ENCODE measurements at places on chromosomes 16 and 17.

- DNase-seq = no peak
These were observed 203.0 kb upstream of the TNRC6C start for GRCh38 chr17:77755410-77755963.

DNA sequence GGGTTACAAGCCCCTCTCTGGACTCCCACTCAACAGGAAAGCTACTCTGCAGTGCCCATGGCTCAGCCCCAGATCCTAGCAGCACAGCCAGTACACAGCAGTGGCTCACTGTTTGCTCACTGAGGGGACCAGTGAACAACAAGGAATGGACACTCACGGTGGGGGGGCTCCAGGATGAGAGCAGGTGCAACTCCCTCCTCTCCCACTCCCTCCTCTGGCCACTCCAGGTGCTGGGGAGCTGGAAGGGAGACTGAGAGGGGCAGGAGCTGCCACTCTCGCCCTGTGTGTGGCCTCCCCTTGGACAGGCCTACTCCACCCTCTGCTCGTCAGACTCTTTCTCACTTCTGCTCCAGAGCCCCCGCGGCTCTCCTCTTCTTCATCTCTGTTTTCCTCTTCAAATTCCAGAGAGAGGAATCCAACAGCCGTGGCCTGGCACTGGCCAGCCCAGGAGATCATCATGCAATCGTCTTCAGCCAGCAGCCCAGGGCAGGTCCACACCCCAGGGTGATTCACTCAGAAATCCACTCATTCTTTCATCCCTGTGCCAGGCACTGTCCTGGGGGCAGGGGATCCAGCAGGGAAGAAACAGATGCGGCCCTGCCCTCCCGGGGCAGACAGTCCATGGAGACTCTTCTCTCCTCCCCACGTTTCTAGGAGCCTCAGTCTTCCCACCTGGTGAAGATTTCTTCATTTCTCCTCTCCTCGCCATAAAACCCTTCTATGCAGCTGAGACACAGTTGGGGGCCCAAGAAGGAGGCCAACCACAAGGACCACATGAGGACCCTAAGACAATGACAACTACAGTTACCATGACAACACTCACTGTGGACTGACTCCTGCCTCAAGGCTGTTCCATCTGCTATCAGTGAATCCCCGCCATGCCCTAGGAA is 30.7 kb downstream of the CFAP20 start:
- no peak for DNase-seq

DNA sequence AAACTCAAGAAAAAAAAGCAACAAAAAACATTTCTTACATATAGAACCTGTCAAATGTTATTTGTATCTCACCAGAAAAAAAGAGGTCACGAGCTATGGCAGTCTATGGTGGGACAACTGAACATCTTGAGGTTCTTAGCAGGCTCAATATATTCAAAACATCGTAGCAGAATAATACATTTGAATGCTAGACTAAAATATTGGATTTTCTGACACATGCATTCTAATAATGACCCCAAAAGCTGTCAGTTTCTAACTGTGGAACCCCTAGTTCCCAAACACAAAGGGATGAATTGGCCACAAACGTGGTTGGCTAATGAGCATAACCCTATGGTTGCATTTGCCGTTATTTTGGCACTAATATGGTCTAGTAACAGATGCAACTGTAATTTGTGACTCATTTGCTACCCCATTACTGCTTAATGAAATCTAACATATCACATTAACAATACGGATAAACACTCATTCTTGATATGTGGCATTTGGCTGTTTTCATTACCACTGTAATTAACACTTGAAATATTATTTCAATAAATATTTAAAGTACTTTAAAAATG is 81.2 kb downstream of the TOX3 start:
- DNase-seq = no peak

- no peak for DNase-seq
These were observed 58.1 kb upstream of the TMC5 start for GRCh38 chr16:19359556-19359955.

DNA sequence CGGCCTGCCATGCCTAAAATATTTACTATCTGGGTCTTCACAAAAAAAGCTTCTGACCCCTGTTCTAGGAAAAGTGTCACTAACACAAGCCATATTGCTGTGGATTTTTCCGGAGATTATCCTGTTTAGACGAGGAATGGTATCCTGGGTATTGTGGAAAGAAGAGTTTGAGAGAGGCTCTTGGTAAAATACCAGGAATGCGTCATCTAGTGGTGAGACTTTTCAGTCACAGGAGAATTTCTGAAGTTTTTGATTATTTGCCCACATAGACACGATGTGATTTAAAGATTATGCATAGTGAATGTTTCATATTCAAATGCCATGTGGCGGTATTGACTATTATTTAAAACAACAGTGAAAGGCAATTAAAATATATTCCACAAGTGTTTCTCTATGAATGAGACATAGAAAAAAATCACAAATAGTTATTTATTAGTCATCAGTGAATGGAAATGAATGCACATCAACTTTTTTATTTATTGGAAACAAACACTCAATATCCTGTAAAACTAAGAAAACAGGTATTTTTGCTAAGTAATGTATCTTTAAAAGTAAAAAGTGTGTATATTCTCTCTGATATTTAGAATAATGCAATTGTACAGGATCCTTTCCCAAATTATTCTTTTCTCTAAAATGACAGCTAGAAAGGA is 7.8 kb downstream of the KRT28 start:
- no peak for DNase-seq

DNA sequence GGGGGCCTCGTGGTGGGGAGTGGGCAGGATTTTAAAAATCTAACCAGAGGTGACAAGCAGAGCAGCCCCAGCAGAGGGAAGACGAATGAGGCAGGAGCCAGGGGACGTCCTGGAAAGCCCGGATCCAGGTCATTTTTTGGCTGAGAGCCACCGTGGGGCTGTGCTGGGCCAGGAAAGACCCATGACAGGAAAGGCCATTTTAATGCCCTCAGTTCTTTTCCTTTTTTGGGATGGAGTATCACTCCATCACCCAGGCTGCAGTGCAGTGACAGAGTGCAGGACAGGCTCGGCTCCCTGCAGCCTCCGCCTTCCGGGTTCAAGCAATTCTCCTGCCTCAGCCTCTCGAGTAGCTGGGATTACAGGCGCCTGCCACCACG is 30.5 kb upstream of the JPH3 start:
- no peak for DNase-seq

DNA sequence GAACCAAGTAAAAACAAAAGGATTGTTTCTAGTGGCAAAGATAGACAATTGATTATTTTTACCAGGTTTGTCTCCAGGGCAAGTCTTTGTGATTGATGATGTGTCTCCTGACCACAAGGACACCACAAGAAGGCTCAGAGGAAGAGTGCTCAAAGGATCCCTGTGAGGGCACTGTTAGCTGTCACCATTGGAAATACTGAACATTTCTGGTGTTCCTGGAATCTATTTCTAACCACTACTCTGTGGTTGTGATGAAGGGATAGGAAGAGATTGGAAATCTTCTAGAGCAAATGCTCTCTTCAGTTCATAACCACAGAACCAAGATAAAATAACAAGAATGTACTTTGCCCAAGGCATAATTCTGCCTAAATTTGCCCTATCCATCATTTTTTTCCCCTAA is 15.3 kb downstream of the RNF43 start:
- no peak for DNase-seq

- DNase-seq = no peak
These were observed 17.1 kb downstream of the TSPOAP1 start for GRCh38 chr17:58311429-58311894.

DNA sequence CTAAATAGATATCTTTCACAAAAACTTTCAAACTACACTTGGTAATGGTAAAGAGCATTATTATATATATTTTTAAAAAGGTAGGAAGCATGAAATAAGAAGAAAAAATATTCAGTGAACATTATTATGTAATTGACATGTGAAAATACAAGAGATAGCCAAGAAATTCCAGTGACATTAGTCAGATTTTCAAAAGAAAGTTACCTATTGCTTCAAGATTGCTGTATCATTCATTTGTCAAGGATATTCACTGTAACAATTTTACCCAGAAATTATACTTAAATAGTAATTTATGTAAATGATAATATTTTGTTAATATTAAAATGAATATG is 350.2 kb downstream of the KIF2B start:
- DNase-seq = no peak

- no peak for DNase-seq
These were observed 142.3 kb upstream of the ZFHX3 start for GRCh38 chr16:73190256-73190655.

DNA sequence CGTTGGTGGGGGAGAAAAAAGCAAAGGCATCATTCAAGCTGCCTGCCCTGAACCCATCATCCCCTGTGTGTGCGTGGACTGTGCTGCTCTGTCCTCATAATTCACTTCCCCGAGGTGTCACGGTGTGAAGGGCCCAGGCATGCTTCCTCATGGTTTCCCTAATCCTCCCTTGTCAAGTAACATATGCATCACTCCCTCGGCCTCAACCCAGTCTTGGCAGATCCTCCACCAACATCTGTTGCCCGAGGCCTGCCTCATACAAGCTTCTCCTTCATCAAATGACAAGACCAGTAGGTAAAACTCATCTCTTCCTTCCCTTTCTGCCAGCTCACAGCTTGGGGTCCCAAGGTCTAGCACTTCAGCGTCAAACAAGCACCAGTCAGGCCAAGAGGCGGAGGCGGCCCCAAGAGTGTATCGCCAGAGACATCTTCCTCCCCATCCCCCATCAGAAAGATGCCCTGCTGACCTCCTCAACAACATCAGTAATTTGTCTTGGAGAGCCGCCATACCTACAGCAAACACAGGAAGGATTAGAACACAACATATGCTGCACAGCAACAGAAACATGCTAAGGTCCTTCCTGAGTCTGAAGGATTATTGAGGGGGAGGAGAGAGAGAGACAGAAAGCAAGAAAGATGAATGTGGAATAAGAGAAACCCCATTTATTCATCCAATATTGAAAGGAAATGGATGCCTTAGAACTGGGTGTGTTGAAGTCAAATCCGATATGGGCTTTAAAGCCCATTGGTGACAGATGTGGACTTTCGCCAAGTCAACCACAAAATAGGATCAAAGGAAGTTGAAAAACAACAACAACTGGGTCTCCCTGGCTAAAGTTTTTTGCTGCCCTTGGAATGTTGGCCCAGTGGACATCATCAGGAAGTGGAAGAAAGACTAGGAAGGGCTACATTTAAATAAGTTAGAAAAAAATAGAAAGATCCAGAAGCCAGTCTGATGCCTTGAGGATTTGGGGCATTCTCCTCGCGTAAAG is 38.4 kb downstream of the SOX9 start:
- no peak for DNase-seq

DNA sequence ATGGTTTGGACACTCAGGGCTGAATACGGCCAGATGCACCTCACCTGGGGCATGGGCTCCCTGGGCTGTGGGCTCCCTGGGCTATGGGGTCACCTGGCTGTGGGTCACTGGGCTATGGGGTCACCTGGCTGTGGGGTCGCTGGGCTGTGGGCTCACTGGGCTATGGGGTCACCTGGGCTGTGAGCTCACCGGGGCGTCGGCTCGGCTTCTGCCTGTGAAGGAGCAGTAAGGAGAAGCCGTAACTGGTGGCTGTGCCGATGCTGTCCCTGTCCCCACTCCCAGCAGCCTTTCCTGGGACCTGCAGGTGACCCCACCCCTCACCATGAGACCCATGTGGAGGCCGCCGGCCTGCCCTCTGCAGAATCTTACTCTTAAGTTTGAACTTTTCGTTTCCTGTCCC is 1.9 kb upstream of the PERCC1 start:
- DNase-seq = no peak

GRCh38 chr16:79247386-79247785 is 353.2 kb downstream of the MAF start:
- no peak for DNase-seq

DNA sequence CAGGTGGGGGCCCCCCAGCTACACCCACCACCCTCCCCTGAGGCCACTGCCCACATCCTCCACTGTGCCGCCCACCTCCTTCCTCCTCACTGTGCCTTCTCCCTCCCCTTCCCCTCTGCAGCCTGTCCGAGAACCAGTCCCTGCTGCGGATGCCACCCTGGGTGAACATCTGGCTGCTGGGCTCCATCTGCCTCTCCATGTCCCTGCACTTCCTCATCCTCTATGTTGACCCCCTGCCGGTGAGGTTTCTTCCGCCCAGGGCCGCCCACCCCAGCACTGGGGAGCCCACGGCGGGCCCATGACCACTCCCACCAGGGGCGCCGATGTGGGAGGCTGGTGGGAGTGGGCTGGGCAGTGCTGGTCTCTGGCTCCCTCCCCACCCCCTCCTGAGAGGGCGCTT is 22.1 kb downstream of the RABEP2 start:
- no peak for DNase-seq

GRCh38 chr16:83969771-83970429 is 1.9 kb downstream of the NECAB2 start:
- DNase-seq = no peak

DNA sequence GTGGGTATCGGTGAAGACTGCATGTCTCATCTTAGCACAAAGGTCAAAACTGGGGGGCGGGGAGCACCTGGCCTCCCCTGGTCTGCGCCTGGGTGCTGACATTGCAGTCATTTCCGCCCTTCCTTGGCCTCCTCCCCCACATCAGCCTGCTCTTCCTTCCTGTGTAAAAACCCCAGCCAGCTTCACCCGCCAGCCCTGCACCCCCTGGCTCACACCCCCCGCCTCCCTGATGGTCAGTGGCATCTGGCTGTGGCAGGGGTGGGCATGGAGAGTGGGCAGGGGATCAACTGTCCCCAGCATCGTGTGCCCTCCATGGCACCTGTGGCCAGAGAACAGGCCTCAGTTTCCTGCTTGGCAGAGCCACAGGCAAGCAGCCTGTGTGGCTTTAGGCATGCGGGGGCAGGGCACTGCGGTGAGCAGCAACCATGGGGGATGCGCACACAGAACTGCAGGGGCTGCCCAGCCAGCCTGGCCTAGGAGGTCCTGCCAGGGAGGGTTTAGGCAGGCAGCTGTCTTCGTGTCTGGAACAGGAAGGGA is 26.5 kb upstream of the LASP1NB start:
- DNase-seq = no peak

DNA sequence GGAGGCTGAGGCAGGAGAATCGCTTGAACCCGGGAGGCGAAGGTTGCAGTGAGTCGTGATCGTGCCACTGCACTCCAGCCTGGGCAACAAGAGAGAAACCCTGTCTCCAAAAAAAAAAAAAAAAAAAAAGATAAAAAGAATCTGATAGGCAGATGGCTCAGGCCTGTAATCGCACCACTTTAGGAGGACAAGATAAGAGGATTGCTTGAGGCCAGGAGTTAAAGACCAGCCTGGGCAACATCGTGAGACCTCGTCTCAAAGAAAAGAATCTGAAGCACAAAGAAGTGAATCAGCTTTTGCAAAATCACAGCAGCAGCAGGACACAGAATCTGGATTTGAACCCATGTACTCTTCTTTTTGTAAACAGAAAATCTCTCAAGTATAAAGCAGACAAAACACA is 7.6 kb downstream of the NOB1 start:
- no peak for DNase-seq
